Inflammatory macrophage (primary cell): ENCODE measurements at places on chromosomes 6 and 20.

GRCh38 chr6:38155144-38155543 lies 335.6 kb downstream of the ZFAND3 start:
- peak; percentile 93 for DNase-seq

- DNase-seq, result no peak
These were observed 213.2 kb upstream of the FLRT3 start for GRCh38 chr20:14550655-14551054.

- no peak for DNase-seq
These were observed 79.9 kb downstream of the THBS2 start for GRCh38 chr6:169173532-169174268.

DNA sequence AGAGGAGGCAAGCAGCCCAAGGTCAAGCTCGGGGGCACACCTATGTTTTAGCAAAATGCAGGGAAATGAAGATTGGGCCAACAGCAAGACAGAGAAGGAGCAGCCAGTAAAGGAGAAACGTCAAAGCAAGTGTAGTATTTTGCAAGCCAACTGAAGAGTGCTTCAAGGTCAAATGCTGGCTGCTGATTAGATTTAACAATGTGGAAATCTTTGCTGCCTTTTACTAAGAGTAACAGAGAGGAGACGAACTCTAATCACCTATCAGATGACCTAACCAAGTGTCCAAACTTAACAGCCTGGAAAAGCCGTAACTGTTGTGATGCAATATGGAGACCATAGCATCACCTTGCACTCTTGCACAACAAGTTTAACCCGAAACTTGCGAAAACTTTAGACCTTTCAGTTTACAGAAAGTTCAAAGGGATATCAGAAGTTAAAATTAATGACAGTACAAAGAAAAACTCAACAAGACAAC lies 30.4 kb downstream of the AKIRIN2 start:
- DNase-seq, result peak; percentile 15

DNA sequence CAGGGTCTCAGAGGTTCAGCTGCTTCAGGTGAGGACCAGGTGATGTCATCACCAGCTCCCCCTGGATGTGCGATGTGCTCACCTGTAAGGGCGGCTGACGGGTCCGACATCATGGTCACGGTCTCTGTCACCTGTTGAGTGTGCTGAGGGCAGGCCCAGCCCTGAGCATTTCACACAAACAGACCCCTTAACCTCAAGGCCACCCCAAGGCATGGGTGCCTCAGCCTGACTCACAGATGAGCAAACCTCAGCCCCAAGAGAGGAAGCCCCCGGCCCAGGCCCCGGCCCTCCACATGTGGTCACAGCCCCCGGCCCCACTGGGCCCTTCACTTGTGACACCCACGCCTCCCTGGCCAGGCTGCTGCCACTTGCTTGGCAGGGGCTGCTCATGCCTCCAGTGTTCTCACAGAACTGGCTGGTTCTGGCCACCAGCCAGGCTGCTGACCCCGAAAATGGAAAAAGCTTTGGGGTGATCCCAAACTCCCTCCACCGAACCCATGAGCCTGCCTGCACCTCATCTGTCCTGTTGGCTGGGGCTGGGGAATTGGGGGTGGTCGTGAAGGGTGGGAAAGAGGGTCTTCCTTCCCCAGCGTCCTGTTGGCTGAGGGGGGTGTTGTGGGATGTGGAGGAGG lies 33.3 kb downstream of the PRR18 start:
- no peak for DNase-seq

- no peak for DNase-seq
These were observed 69.0 kb upstream of the CITED2 start for GRCh38 chr6:139443231-139444112.

GRCh38 chr6:137967689-137968454 lies 100.8 kb downstream of the TNFAIP3 start:
- peak; percentile 34 for DNase-seq

DNA sequence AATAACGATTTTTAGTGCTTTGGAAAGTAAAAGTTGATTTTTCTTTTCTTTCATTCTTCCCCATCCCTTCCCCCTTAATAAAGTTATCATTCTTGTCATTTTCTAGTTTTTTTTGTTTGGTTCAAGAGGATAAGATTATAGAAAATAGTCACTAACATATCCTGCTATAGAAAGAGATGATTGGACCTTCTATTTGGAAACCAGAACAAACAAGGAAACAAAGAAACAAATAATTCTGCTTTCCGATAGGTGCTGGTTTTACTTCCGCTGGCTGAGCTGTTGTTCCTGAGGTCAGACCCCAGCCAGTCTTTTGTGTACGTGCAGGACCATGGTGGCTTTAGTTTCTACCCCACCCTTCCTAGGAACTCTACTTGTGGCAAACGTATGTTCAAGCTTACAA lies at the start of gene CDH26:
TSS of gene CDH26 (plus strand) at position 301 of the 400 bp plus-strand sequence. CDS start 304 bp downstream, outside the sequence.
- DNase-seq, result no peak

GRCh38 chr20:37490663-37491350 lies 30.2 kb upstream of the NNAT start:
- DNase-seq, result no peak

DNA sequence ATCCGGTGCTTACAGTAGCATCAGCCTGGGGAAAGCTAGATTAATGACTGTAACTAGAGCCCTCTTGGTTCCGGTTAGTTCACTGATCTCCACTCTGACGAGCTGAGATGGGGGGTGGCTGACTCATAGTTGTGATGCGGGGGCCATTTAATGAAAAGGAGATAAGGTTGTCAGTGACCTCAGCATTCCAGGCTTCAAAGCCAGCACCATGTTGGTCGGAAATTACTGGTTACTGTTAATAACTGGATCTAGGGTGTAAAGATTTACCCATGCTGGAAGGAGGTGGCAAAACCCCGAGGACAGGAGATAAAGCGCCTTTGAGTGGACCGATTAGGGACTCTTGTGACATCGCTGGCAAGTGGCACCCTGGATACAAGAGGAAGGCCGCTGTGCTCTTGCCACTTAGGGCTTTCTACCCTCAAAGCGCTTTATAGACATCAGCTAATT lies 21.1 kb downstream of the FOXC1 start:
- no peak for DNase-seq

DNA sequence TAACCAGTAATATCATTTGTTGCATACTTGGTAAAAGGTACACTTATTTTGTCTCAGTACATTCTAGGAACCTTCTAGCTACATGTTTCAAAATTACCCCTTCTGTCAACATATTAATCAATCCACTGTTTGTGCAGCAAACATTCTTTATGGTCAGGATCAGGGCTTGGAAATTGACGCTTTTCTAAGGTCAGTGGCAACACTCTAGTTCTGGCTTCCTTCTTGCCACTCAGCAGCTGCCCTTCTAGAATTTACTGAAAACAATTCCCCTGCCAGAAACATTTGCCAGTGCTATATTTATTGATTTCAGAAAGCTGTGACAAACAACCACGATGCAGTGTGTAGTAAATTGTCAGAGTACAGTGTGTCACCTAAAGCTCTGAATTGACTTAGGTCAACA lies 84.7 kb upstream of the FBXL4 start:
- no peak for DNase-seq

DNA sequence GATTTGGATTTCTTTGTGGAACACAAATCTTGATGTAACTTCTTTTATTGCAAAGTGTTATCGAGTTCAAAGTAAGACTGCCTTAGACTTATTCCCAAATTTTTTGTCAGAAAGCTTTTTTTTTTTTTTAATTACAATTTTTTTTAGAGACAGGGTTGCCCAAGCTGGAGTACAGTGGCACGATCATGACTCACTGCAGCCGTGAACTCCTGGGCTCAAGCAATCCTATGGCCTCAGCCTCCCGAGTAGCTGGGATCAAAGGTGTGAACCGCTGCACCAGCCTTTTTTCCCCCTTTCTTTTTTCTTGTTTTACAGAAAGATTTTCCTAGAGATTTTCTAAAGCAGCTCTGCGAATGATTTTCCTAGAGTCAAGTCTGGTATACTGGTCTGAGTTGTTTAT lies 2.8 kb downstream of the RIOK1 start:
- no peak for DNase-seq

GRCh38 chr20:35735826-35736470 lies 6.1 kb downstream of the RBM39 start:
- DNase-seq, result no peak

DNA sequence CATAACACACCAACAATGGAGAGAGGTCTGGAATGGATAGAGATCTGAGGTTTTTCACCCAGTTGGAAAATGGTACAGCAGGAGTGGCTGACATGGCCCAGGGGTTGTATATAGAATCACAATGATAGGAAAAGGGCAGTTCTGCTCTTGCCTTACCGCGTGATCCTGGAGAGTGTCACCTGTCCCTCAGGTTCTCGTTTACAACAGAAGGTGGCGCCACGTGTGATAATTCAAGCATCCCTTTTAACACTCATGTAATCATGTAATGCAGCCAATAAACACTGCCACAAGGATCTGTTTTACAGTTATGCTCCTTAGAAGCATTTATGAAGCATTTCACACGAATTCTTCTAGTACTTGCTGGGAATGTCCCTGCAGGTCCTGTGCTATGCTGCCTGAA lies 12.9 kb upstream of the WFDC2 start:
- no peak for DNase-seq

- DNase-seq, result no peak
These were observed 181.9 kb downstream of the ERMARD start for GRCh38 chr6:169933251-169933821.

DNA sequence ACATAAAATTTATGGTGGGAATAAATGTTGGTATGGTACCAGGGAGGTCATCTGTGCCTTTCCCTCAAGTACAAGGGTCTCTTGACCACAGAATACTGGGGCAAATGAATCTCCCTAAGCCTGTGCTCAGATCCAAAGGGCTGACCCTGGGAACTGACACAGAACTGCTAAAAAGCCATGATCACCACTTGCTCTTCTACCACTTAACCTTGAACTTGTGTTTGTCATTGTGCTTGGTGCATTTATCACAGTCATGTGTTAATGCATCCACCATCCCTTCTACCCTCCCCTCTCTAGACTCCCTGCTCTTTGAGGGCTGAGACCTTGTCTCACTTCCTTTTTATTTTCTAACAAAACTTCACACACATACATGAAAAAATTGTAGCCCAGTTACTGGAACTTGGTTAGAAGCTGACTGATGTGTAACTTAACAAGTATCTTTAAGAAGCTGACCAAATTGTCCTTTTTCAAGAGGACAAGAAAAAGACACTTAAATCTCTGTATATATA lies 46.1 kb upstream of the PBOV1 start:
- peak; percentile 8 for DNase-seq

DNA sequence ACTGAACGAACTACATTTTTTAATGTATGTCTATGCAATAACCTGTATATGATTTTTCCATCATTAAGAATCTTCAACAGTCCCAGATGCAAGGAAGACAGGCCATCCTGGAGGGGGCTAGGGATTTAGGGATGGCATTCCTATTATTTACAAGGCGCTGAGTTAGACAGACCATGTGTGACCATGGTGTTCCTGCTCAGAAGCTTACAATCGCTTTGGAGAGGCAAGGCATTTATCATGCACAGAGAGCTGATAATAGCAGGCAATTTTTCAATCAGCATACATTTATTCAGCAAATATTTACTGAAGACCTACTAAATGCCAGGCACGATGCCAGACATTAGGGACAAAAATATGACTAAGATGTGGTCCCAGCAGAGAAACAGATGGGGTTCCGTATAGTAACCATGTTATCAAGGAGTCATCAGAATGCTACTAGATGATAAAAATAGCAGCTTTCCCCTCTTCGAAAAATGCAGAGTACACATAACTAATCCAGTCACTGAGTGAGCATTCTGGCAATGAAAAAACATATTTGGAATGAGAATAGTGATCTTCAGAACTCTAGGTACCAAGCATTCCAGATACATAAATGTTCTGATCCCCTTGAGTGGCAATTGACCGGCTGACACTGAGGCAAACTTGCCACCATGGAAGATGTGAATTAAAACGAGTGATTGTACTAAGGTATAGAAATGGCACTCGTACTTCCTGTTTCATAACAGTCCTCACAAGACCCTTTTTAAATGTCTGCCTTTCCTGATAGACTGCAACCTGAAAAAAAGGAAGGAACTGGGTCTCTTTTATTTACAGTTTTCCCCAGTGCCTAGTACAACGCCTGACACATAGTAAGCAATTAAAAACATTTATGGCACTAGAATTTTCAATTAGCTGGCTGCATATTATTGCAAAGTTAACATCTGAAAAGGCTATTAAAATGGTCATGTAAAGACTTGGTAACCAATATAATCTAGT lies 135.7 kb downstream of the ATXN1 start:
- DNase-seq, result no peak

- no peak for DNase-seq
These were observed 25.8 kb downstream of the SDHAF4 start for GRCh38 chr6:70592391-70593117.

- no peak for DNase-seq
These were observed 784.9 kb downstream of the TENT5A start for GRCh38 chr6:80967609-80968008.
